ENCODE measurements at places on chromosomes 3 and 15.

DNA sequence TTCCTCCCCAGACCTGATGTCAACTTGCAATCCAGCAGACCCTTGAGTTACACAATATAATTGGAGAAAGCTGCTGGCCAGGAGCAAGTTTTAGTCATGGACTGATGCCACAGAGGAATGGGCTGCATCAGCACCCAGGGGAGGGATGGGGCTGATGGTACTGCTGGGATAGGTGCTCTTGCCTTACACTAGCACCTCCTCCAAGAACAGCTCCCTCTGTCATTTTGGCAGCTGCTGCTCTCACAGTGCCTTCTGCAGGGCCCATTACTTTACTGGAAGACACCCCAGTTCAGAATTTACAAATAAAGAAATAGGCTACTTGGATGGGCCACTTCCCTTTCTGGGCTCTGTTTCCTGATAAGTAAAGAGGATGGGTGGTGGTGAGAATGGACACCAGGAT is 85.3 kb upstream of the RORA start:
- DNase-seq: no peak

DNA sequence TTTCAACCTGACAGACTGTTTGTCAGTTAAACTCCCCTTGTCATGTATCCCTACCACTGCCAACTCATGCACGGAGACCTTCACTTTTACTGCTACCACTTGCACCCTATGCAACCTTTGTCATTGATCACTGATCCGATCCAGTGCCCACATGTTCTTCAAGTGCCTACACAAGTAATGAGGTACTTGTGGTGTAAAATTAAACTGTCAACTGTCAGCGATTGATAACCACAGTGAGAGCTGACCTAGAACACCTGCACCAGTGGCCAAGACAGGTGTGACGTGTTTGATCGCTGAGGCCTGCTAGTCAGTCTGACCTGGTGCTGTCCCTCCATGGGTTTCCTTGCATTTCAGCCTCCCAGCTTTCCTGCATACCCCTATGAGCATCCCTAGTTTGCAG is 55.6 kb downstream of the MECOM start:
- DNase-seq: no peak

- no peak for DNase-seq
Observed at GRCh38 chr15:68375716-68376220, 56.2 kb downstream of the ITGA11 start.

DNA sequence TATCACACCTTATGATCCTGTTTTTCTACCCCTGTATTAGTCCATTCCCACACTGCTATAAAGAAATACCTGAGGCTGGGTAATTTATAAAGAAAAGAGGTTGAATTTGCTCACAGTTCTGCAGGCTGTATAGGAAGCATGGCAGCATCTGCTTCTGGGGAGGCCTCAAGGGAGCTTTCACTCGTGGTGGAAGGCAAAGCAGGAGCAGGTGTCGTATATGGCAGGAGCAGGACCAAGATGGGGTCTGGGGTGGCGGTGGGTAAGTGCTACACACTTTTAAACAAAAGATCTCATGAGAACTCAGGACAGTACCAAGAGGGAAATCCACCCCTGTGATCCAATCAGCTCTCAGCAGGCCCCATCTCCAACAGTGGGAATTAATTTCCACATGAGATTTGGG is 15.4 kb upstream of the SCAP start:
- no peak for DNase-seq

DNA sequence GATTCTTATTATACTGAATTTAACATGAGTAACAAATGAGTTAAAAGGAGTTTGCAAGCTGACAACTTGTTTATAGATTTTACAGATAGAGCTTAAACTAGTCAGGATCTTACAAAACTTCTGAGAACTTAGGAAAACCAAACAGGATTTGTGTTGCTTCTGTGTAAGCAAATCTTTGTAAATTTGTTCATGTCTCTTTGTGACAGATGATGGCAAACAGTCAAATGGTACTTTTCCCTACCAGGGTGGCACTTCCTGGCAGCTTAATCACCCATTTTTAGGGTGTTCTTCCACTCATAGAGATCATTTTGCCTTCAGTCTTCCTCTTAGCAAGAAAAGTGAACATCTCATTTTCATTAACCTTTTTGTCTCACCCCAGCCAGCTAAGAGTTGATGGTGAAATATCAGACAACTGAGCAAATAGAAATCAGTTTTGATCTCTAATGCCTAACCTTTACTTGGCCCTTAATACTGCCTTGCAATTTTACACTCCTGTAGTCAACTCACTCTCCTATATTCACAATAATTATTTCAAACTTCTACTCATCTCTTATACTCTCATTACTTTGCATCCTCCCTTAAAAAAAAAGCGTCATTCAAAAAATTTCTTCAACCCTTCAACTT is 23.7 kb upstream of the NECTIN3 start:
- no peak for DNase-seq

- DNase-seq: no peak
Observed at GRCh38 chr3:11057655-11058054, 65.1 kb downstream of the SLC6A1 start.

GRCh38 chr3:43391621-43392020 is 105.3 kb downstream of the SNRK start:
- no peak for DNase-seq

- no peak for DNase-seq
Observed at GRCh38 chr15:44775953-44776352, 39.6 kb downstream of the TRIM69 start.

DNA sequence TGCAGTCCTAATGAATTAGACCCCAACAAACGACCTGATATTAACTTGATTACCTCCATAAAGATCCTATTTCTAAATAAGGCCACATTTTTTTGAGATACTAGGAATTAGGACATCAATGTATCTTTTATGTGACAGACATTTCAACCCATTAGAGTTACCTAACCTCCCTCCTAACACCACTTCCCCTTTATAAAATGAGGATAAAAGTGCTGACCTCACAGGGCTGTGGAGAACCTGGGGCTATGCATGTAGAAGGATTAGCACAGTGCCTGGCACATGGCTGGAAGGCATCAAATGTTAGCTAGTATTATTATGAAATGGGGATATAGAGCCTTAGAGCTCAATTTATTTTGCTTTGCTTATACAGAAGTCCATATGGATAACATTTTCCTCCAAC is 53.5 kb upstream of the LRRN1 start:
- no peak for DNase-seq

DNA sequence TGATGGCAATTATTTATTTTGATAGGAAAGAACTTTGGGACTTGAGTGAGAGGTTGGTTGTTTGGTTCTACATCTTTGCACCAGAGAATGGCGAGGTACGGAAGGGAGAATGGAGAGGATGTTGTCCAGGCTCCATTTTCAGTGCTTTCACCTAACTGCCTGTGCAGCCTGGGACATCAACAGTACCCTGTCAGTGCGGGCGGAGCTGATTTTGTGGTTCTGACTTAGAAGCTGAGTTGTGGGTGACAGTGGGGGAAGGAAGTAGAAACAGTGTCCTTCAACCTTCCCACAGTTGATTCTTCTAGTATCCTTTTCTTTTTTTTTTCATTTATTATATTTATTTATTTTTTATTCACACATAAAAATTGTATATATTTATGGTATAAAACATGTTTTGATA is 95.3 kb downstream of the TIGIT start:
- DNase-seq: no peak

DNA sequence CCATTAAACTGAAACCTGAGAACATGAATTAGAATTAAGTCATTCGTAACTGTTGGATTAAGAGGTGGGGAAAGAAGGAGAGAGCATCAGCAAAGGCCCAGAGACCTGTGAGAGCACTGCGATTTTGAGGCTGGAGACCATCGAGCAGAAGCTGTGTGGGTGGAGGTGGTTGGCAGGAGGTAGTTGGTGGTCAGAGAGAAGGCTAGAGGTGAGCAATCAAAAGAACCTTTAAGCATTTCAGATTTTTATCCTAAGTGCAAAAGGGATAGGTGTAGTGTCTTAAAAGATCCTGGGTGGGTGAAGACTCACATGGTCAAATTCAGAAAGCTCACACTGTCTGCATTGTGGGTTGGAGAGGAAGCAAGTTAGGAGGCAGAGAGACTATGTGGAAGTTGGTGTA is 65.1 kb upstream of the TEX264 start:
- DNase-seq: no peak

- DNase-seq: no peak
Observed at GRCh38 chr15:76517910-76518309, 181.3 kb downstream of the ISL2 start.

DNA sequence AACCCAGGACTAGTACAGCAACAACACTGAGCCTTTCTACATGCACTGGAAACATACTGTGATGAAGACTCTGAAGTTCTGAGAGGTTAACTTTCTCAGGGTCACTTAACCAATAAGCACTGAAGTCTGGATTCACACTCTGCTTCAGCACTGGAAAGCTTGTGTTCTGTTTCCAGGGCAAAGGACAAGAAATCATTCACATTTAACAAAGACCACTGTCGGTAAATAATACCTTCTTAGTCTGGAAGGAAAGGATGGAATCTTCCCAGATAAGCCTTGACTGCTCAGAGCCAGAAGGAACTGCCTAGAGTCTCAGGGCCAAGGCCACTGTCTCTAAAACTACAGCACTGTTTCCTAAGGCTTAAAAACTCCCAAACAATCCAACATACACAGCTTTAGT is 4.3 kb upstream of the GLYCTK start:
- no peak for DNase-seq

DNA sequence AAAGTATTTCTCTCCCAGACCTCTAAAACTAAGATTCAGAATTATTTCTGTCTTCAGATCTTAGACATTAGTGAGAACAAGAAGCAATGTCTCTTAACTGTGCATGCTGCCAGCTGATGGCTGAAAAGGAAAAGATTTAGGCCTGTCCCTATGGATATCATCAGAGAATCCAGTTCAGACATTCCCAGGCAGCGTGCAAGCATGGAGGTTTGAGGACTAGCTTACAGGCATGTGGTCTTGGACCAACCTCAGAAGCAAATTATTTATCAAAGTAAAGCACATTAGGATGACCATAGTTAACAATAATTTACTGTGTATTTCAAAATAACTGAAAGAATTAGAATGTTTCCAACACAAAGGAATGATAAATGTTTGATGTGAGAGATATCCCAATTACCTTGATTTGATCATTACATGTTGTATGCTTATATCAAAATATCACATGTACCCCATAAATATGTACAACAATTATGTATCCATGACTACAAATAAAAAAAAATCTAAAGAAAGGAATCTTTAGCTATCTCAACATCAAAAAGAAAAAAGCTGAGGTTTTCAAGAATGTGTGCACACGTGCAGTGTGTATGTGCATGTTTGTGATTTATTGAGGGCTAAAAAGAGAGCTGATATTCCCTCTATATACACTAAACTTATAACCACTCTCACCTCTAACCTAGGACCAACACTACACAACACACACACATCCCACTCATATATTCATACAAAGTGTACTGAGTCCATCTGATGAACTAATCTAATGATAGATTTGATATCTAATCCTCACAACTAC is 108.9 kb upstream of the THBS1 start:
- no peak for DNase-seq

- DNase-seq: no peak
Observed at GRCh38 chr15:51731549-51732267, 5.7 kb downstream of the LYSMD2 start.

- DNase-seq: no peak
Observed at GRCh38 chr3:103440539-103441203, 1005.9 kb downstream of the ZPLD1 start.

DNA sequence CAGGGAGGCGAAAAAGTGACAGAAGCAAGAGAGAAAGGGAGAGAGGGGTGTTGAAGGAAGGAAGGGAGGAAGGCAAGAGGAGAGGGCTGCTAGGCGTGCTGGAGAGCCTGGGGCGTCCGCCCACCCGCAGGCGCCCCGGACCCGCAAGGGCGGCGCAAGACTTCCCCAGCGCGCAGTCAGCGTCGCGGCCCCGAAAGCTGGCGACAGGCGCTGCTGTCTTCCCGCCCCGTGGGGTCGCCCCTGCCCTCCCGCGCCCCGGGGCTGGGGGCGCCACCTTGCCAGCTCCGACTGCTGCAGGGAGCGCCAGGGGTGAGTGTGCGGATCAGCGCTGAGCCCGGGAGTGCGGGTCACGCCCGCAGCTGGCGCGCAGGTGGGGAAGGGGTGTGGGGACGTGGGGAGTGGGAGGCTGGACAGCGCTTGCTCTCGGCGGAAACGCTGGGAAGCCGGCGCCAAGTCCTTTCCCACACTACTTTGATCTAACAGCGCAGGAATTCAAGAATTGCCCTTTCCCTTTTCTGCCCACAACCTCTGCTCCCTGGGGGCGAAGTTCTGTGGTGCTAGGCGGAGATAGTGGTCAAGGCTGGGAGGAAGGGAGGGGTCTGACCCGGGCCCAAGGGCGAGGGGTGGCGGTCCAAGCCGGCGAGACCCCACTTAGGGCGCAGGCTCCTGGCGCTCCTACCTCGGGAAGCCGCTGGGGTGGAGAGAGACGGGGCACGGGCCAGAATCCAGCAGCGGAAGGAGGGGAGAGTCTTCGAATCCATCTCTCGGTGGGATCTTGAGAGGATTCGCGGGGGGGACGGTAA is 266.1 kb downstream of the CGGBP1 start:
- no peak for DNase-seq

DNA sequence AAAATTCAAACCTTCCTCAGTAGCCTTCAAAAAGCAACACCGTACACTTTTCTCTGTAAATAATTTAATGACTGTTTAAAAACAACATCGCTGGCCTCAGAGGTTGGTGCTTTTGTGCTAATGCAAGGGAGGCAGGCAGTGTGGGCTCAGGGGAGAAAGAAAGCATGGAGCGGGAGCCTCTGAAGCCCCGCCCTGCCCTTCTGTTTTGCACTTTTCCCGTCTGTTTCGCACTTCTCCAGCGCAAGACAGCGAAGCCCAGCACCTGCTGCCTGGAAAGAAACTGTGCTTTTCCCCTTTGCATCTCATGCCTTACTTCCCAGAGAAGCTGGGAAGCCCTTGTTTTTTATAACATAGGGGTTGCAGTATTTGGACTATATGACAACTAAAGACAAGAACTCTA is 23.1 kb downstream of the TRPM1 start:
- no peak for DNase-seq

DNA sequence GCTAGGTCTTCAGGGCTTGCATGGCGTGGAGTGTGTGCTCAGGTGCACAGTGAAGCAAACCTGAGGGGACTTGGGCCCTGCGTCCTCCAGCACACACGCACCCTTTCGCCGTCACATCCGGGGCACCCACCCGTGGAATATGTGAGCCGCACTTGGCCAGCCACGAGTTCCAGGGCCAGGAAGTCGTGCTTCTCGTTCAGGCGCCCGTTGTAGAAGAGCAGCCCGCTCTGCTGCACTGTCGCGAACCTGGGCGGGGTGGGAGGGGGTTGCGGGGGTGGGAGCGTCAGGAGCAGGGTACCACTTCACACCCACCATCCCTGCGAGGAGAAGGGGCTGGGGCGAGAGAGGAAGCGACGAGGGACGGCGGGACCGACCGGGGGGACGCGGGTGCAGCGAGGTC is 7.1 kb downstream of the CELSR3 start:
- DNase-seq: no peak

GRCh38 chr15:96421178-96421601 is 90.7 kb downstream of the NR2F2 start:
- DNase-seq: no peak
